Cardiac fibroblast (primary cell): ENCODE measurements at places on chromosomes 2 and 18.

GRCh38 chr2:30781961-30782533, 25.2 kb downstream of the CAPN13 start:
- no peak for DNase-seq

DNA sequence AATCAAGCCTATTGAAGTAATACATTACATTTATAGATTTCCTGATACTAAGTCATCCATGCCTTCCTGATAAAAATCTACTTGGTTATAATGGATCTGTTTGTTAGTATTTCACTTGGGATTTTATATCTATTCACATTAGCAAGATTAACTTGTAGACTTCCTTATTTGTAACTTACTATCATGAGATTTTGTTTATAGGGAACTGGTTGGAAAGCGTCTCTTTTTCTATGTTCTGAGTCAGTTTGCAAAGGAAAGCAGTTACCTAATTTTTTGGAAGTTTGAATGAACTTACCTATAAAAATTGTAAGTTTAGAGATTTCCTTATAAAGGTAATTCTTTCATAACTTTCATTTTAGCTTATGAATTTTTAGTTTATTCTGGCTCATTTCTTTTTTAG, 141.4 kb downstream of the SMAD7 start:
- DNase-seq, result no peak

DNA sequence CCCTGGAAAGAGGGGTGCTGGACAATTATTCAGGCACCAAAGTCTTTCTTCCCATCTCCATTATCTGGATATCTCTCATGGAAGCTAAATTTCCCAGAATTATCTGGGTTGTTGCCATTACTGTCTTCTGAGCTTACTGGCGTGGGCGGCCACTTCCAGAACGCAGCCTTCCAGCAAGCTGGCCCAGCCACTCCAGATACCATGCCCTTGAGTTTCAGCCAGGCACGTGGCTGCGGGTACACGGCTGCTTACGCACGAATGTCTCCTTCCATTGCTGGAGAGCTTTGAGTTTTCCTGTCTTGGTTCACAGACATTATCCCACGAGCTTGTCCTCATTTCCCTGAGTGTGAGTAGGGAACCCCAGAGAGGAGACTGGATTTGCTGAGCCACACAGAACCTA, 32.7 kb downstream of the CELF4 start:
- no peak for DNase-seq

DNA sequence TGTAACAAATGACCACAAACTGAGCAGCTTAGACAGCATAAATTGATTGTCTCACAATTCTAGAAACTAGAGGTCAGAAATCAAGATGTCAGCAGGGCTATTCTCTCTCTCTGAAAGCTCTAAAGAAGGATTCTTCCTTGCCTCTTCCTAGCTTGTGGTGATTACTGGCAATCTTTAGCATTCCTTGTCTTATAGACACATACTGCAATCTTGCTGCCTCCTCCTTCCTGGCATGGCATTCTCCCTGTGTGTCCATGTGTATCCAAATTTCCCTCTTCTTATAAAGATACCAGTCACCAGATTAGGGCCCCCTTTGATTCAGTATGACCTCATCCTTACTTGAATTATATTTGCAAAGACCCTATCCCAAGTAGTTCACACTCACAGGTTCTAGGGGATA, 2.3 kb downstream of the ASB3 start:
- DNase-seq, result no peak

DNA sequence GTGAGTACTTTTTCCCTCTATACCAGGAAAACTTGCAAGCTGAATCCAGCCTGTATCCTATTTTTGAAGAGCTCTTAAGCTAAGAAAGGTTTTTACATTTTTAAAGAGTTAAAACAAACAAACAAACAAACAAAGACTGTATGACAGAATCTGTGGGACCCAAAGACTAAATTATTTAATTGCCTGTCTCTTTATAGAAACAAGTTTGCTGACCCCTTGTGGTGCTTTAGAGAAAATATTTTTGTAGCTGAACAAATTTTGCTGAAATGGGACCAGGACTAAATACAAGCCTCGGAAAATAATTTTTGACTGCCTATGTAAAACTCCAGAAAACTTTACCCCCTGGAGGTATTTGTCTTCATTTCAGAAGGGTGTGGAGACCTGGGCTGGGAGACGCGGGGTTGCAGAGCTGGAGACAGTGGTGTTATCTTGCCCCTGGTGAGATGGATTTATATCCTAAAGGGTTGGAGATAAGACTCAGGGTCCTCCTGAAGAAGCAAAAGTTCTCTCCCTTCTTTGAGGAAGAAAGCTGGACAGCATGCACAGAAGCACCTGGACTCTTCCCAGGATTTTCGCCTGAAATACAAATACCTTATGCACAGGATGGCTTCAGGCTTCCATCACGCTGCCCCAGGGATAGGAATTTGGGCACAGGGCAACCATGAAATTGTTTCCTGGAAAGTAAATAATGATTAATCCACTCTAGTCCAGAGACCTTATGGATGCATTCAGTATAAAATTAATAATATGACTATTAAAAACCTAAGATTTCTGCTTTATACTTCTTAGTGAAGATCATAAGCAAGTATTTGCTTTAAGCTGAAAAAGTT, 54.3 kb downstream of the TMX3 start:
- DNase-seq, result peak; percentile 78

DNA sequence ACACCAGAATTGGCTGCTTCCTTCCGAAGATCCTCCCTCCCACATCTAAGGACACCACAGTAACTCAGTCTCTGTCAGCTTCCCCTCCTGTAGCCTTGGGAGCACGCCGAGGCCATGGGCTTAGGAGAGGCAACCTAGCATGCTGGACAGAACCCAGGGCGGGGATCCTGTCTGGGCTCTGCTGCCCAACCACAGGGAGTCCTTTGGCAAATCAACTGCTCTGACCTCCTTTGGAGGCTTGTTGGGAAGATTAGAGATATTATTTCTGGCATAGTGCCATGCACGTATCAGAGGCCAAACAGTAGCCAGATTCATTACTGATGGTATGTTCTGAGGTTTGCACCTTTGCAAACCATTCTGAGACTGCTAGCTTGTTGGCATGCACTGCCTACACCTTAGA, 262.7 kb upstream of the EPAS1 start:
- no peak for DNase-seq

DNA sequence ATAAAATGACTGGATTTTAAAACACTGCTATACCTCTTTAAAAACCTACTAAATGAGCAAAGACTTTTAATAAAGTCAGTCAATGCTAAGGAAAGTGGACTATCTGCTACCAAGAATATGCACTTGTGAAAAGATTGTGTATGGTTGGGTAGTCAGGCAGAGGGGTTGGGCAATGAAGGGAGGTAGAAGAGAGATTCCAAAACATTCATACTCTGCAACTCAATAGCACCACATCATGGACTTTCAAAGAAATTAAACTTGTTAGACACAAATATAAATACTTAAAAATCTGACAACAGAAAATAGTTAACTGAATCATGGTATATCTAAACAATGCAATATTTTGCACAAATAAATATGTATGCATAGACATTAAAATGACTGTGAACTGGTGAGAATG, 139.9 kb upstream of the MAPRE2 start:
- peak; percentile 35 for DNase-seq

DNA sequence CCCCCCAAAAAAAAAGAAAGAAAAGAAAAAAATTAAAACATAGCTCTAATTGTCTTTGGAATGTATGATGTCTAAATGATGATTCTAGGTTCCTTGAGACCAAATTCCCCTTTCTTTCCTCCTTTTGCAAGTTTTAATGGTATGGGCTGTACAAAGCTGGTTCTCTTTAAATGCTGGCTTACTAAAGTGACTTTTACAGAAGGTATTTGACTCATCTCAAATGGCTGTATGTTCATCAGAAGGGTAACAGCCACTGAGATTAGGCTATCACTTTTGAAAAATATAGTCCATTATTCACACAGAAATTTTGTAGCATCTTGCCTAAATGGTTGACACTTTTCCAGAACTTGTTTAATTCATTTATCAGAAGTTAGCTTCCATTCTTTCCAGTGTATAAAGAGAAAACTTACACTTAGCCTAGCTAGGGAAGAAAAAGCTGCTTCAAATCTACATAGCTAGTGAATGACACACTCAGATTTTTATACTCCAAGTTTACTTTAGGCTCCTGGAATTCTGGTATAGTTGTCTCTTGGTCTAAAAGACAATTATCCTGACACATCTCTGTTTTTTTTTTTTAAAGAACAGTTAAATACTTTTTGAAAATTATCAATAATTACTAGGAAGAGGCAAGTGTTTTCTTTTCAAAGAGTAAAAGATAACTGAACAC, 622.6 kb downstream of the LRP1B start:
- DNase-seq, result no peak

GRCh38 chr2:177235855-177236437, 23.4 kb downstream of the HNRNPA3 start:
- no peak for DNase-seq

DNA sequence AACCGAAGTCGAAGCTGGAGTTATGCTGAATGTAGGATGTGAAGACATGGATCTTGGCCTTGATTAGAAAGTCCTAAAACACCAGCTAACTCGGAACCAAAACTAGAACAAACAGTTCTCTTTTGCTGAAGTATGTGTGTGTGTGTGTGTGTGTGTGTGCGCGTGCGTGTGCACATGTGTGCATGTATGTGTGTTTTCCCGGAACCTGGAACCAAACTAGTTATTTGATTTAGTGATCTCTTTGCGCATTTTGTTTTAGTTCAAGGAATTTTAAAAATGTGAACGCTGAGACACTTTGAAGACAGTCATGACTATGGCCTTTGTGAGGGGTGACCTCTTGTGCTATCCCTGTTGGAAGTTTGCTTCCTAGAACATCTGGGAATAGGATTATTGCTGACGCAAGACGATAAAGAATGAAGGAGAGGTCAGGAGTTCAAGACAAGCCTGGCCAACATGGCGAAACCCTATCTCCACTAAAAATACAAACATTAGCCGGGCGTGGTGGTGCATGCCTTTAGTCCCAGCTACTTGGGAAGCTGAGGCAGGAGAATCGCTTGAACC, 23.8 kb downstream of the FHL2 start:
- peak; percentile 89 for DNase-seq

DNA sequence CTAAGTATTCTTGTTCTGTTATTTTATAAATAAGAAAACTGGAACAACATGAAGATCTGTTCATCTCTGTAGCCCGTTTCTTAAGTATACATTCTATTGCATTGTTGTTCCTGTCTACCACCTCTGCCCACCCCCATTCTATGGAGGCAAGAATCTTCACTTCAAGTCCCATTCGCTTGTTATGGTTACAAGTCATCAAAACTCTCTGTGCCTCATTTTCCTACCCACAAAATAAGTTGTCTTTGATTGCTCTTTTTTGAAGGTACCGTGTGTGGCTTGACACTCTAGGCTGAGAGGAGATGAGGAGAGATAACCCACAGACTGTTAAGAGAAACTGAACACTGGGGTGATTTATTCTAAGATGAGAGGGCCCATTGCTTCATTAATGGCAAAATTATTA, 2.9 kb upstream of the EVA1A start:
- DNase-seq, result no peak

- no peak for DNase-seq
Observed at GRCh38 chr2:11343650-11344341, 640 bp downstream of the ROCK2 start.

- no peak for DNase-seq
Observed at GRCh38 chr2:82690757-82691411, 1768.2 kb downstream of the SUCLG1 start.

DNA sequence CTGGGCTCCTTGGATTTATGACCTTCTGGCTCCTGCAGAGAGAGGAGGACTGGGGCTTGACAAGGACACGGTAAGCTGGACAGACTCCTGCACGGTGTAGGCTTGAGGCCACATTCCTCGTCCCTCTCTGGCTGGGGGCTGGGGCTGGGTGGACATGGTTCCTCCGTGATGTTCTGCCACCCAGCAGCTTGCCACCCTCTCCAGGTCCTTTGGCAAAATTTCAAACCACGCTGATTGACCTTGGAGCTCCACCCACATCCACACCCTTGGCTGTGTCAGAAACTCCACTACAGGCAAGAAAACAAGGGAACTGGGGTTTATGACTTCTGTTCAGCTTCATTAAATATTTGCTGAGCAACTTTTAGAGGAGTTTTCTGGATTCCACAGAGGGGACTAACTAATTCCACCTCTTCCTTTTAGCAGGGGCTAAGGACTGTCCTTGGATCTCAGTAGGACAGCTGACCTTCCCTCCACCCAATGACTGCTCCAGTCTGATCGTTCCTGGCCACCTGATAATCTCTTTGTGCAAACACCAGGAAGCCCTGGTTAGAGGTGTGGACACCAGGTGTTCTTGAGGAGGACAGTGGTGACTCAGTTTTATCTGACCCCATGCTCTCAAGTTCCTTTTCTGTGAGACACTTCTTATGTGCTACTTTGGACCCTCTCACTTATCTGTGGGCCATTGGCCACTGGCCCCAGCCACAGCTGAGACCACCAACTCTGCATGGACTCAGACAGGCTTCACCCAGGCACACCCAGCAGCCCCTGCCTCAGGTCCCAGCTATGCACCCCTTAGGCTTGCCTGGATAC, 29.3 kb downstream of the GPR55 start:
- no peak for DNase-seq

GRCh38 chr2:208285853-208286252, 19.8 kb downstream of the PIKFYVE start:
- no peak for DNase-seq

DNA sequence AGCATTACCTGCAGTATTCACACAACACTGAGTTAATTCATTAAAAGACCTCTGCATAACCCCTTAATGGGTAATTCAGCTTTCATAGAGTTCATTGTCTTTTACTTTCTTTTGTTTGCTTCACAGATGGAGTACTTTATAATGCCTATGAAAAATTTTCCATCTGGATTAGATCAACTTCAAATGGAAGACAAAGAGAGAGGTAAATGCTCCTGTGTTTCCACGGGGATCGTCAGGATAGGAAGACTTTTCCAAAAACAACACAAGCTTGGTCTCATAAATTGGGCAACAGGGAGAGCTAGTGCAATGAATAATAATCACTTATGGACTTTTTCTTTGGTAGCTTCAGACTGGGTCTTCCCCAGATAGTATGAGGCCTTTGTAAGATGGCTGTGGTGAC, 100.7 kb downstream of the ICOS start:
- no peak for DNase-seq

DNA sequence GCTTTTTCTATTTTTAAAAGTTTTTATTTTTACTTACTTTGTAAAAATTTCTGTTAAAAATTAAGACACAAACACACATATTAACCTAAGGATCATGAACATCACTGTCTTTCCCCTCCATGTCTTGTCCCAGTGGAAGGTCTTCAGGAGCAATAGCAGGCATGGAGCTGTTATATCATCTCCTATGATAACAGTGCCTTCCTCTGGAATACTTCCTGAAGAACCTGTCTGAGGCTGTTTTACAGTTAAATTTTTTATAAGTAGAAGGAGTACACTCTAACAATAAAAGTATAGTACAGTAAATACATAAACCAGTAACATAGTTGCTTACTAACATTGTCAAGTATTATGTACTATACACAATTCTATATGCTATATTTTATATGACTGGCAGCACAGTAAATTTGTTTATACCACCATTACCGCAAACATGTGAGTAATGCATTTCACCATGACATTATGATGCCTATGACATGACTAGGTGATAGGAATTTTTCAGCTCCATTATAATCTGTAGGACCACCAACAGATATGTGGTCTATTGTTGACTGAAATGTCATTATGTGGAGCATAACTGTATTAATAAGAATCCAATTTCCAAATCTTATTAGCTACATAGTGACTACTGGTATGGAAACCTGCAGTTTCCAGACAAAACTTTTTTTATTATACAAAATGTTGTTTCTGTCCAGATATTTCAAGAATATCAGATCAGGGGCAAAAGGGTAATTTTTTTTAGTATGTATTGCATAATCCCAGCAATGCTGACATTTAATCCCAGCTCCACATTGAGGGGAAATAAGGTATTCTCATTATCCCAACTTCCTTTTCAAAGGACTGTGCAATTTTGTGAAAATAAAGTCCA, 337.2 kb upstream of the SLC39A10 start:
- DNase-seq, result no peak

GRCh38 chr2:10626837-10627236, 62.9 kb downstream of the NOL10 start:
- DNase-seq, result no peak
